ENCODE measurements at places on chromosomes 5 and 9.

DNA sequence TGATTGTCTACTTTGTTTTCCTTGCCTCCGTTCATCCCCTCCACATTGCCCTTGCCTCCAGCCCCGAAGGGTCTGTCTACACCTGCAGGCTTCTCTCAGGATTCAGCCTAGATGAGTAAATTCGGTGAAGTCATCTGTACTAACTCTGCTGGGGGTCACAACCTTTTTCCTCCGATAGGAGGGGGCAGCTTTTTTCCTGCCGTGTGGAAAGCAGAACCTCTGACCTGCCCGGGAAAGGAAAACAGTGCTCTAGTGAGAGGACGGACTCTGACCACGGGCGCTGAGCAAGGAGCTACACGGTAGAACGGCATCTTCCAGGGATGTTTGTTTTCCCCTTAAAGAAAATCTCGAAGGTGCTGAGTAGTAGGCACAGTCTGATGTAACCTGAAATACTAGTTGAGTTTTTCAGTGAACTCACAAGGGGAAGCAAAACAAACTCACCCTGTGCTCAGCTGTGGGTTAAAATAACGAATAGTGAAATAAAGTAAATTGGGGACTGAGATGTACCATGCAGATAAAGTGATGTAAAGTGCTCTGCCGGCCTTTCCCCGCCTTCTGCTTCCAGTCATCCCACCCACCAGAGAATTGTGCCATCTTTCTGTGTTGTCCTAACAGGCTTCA lies 281.8 kb downstream of the AOPEP start:
- no peak for DNase-seq

DNA sequence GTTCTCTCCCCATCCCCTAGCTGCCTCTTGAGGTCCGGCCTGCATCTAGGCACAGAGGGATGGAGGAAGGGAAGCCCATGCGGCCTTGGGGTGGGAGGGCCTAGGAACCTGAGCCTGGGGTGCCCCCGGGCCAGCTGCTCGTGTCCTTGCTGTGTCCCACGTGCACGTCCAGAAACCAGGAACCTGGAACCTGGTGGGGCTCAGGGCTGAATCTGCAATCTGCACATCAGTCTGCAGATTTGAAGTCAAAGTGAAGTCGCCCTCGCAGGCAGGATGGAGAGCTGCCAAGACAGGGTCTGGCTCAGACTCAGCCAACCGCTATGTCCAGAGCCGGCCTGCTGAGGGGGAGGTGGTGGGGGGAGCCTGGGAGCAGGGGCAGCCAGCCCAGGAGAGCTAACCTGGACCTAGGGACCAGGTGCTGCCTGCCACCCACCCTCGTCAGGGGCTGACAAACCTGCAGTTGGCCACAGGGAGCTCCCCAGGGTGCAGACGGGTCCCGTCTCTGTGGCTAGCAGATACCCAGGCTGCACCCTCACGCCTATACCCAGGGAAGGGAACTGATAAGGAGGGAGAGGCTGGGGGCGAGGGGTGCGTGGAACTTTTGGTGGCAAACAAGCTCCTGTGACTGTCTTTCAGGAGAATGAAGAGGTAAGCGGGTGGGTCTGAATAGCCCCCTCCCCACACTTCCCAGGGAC lies 103.5 kb upstream of the SIMC1 start:
- no peak for DNase-seq

- DNase-seq = no peak
Observed at GRCh38 chr5:54080831-54081230, 229.5 kb downstream of the ARL15 start.

DNA sequence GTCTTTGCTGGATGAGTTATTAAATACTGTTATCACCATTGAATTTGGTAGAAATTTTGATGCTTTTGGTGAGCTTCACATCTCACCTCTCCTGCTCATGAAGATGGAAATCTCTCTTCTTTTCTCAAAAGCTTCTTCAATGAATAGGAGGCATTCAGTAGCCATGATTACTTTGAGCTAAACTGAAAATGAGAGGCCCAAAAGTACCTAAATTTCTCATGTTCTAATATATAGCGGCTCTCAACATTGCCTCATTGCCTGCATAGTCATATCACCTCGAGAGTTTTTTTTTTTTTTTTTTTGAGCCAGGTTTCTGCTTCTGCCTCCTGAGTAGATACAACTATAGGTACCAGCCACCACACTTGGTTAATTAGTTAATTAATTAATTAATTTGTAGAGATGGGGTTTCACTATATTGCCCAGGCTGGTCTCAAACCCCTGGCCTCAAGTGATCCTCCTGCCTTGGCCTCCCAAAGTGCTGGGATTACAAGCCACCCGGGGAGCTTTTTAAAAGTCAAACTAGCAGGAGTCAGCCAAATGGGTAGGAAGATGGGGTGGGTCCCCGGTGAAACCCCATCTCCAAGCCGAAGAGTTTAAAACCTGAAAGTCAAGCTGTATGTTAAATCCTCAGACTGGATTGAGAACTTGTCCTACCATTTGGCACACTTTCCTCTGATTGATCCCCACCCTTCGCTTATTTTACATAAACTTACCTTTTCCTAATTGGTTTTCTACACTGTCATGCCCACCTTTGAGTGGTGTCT lies 169.0 kb downstream of the DOCK2 start:
- no peak for DNase-seq

- no peak for DNase-seq
Observed at GRCh38 chr5:135130261-135131215, 96.5 kb upstream of the PITX1 start.

DNA sequence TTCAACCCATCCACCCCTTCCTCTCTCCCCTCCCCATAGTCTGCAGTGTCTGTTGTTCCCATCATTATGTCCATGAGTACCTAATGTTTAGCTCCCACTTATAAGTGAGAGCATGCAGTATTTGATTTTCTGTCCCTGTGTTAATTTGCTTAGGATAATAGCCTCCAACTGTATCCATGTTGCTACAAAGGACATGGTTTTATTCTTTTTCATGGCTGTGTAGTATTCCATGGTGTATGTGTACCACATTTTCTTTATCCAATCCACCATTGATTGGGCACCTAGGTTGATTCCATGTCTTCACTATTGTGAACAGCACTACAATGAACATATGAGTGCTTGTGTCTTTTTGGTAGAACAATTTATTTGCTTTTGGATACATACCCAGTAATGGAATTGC lies 187.1 kb downstream of the PCSK5 start:
- no peak for DNase-seq

GRCh38 chr5:78235289-78235688 lies 59.2 kb downstream of the AP3B1 start:
- no peak for DNase-seq

DNA sequence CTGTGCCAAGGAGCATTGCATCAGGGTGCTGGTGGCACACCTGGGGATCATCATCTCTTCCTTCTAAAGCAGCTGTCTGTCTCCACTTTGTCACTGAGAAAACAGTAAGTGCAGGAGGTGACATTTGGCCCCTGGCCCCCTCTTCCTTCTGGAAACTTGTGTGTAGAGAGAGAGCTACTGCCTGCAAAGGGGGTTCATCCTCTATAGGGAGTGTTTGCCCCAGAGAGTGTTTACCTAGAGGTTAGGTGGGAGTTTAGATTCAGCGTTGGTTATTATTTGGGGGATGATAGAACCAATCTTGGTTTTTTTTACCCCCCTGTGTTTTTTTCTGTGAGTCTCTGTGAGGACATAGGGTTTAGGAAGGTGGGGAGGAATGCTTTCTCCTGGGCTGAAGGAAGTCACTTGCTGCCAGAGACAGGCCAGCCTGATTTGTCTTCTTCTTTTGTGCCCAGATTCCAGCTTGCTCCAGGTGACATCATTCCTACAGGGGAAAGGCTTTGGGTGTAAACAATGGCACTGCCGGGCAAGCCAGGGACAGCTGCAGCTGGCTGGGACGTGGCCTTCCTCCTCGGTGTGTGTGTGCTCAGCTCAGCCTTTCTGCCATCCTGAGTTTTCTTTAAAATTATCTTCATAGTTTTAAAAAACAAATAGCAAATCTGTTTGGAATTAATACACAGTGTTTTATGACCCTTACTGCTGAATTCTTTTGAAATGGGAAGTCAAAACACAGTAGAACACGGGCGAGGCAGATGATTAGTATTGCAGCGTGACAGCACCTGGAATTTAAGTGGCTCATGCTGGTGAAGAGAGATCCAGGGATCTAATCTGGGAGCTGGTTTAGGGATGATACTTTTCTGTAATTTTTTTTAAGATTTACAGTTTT lies 24.5 kb downstream of the PRRC2B start:
- no peak for DNase-seq
